ENCODE measurements at places on chromosomes 2 and 18.

DNA sequence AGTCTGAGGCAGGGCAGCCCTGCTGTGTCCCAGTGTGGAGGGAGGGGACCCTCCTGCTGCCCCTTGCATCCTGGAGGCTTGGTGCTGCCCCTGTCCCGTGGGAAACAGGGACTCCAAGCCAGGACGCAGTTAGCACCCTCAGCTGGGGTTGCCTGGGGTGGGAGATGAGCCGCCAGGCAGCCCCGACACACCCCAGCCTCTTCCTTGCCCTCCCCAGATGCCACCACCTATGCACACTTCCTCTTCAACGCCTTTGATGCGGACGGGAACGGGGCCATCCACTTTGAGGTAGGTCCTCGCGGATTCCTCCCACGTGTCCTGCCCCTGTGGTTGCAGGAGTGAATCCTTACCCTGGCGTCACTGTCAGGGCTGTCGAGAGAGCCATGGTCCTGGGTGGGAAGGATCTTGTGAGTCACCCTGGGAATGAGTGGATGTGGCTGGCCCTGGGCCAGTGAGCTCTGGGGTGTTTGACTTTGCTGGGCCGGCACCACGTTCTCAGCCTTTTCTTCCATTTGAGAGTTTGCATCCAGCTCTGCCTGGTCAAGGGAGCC, 27.5 kb upstream of the FAHD2A start:
- no peak for DNase-seq

DNA sequence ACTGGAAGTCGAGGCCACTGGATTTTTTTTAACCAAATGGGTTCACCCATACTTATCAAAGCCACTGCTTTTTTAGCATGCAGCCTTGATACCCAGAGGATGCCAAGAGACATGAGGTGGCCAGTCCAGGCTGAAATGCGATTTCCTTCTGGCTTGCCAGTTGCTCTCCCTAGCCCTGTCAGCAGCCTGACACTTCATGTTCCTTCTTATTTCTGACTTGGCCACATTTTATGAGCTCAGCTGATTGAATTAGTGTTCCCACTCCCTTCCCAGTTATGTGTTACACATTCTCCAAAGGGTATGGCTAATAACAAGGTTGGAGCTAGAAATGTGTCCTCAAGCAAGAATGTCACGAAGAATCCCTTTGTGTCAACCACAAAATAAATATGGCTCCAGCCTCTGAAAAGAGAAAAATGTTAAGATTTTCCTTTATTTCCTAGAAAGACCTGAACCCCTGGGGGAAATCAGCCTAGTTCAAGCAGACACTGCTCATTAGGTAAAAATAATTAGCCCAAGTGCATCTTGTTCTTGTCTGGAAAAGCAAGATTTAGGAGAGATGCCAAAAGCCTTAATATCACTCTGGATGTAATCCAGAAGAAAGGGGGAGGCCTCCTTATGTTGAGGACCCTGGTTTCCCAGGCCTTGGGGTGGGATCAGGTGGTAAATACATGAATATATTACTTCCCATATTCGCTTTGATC, 121.7 kb upstream of the TACR1 start:
- no peak for DNase-seq

DNA sequence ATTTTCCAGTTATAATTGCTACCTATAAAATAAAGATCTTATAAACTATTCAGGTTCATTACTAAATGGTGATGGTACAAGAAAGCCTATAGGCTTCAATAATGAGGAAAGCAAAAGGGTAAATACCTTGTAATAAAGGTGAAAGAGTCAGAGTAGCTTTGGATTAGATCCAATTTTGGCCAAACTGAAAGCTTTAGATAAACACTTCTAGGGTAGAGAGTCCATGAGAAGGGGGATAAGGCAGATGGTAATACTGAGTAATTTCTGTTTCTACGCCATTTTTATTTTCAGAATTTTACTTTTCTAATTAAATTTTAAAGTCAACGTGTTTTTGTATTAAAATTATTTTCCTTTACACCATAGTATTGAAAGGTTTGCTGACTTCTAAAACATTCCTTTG, 9.4 kb downstream of the CASP8 start:
- no peak for DNase-seq

DNA sequence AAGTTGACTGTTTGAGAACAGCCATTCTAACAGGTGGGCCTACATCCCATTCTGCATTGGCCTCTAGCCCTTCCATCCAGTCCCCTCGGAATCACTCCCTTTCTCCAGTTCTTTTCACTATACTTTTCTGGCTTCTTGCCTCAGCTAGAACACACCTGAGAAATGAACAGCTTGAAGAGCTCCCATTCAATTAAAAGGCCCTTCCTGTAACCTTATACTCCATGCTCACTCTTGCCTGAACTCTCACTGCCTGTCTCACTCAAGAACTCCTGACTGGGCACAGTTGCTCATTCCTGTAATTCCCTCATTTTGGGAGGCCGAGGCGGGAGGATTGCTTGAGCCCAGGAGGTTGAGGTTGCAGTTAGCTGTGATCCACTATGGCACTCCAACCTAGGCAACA, 23.6 kb downstream of the CHRNA1 start:
- no peak for DNase-seq

DNA sequence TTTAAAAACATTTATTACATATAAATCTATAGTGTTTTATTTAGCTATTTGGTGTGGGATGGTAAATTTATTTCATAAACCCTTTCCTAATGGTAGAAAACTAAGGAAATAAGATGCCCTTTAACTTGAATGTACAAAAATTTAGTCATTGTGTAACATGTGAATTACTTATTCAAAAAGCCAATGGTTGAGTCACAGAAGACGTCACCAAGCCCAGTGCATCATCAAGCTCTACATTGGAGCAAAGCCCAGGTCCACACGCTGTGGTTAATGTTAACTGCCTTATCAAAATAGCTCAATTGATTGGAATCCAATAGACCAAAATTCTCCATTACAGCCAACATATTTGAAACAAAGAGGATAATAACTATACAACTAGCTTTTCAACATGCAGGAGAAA, 145.5 kb upstream of the LYPD1 start:
- DNase-seq: no peak

- DNase-seq: no peak
Measured at GRCh38 chr2:223418604-223419199, 183.5 kb downstream of the SCG2 start.

DNA sequence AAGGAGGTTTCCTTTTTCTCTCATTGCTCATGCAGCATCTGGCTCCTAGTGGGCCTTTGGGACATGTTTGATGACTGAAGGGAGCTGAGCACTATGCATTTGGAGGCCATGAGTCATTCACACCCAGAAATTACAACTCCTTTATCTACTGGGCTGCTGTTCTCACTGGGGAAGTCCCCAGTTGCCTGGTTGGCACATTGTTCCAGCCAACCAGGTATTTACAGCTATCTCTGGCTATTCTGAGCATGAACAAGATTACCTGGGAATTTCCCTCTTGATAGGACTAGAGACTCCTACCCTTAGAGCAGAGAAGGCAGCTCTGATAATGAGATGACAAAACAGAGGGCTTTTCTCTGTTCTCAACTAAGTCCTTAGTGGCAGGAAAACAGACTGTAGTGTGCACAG, 206.5 kb downstream of the SETBP1 start:
- peak; percentile 43 for DNase-seq

GRCh38 chr2:76749858-76750257, 772.3 kb downstream of the LRRTM4 start:
- no peak for DNase-seq

GRCh38 chr2:141529659-141530058, 601.2 kb downstream of the LRP1B start:
- DNase-seq: no peak

GRCh38 chr2:156455361-156455975, 19.3 kb downstream of the GPD2 start:
- DNase-seq: no peak

GRCh38 chr18:45379903-45380302, 235.4 kb upstream of the SLC14A2 start:
- no peak for DNase-seq

- DNase-seq: peak; percentile 62
Measured at GRCh38 chr18:22322243-22322691, 95.4 kb downstream of the CTAGE1 start.

GRCh38 chr2:120206022-120206581, 17.1 kb downstream of the TMEM185B start:
- DNase-seq: no peak

DNA sequence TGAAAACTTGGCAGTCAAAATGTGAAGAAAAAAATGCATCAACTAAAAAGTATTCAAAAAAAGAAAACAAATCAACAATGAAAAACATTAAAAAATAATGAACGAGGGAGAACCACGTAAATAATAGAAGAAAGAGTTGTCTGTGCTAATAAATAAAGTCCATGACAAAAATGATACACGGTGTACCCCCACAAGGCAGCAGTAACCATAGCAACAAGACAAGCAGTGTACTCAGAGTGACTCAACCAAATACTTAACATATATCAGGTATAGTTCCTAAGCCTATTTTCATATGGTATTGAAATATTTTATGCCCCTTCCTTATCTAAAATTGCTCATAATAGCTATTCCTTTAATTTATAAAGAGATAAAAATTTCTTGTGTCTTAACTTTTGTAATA, 162.3 kb upstream of the TMEM200C start:
- no peak for DNase-seq

DNA sequence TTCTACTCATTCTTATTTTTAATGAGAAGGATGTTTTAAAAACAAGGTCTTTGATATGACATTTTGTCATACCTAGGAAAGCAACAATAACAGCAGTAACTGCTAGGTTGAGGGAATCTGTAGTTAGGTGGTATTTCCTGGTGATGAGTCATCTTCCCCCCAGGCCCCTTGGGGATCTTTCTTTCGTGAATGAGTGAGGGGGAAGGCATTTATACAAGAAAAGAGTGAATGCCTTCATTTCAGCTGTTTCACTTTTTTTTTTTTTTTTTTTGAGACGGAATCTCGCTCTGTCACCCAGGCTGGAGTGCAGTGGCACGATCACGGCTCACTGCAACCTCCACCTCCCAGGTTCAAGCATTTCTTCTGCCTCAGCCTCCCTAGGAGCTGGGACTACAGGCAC, 108.6 kb downstream of the MAP4K4 start:
- DNase-seq: peak; percentile 20

GRCh38 chr2:24830351-24830750, 37.1 kb downstream of the CENPO start:
- no peak for DNase-seq

- no peak for DNase-seq
Measured at GRCh38 chr2:159605441-159606178, 10.7 kb downstream of the BAZ2B start.

DNA sequence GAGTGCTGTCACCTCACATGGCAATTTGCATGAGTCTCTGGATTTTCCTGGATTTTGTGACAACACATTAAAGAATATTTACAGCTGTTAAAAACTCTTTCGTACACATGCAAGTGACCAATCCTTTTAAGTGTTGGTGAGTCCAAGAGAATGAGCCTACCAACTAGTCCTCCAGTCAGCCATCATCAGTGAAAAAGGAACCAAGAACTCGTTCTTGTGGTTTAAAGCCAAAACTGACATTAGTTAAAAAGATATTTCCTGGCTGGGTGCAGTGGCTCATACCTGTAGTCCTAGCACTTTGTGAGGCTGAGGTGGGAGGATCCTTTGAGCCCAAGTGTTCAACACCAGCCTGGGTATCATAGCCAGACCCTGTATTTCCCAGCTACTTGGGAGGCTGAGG, 215.4 kb upstream of the ITGA4 start:
- no peak for DNase-seq

DNA sequence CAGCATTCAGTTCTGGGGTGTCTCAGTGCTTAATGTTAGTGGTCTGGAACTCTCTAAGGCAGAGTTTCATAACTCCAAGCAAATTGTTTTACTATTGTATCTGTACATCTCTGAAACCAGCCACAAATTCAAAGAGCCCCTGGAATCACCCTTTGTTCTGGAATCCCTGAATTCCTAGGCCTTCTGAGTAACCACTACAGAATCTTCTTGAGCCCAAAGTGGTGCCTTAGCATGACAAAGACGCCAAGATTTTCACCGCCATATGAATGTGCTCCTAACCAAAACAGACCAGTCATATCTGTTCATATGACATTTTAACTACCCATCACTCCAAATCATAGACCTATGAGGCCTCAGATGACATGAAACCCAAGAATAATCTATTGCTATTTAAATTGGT, 668.1 kb downstream of the EPHA4 start:
- DNase-seq: no peak

GRCh38 chr2:182300608-182301007, 126.2 kb downstream of the PDE1A start:
- no peak for DNase-seq

DNA sequence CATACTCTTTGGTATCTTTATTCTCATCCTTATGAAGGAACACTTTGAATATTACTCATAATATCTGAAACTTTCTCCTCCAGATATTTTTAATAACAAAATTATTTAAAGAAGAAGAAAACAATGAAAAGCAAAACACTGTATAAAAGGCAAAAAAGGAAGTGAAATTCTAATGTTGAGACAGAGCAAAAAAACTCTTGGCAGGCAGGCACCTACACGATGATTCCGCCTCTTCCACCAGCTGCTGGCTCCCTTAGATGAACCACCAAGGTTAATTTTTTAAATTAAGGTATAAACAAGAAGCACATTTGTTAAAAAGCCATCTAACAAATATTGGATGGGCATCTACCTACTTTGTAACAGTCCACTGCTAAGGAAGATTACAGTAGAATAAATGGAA, 434.7 kb downstream of the EPHA4 start:
- no peak for DNase-seq

DNA sequence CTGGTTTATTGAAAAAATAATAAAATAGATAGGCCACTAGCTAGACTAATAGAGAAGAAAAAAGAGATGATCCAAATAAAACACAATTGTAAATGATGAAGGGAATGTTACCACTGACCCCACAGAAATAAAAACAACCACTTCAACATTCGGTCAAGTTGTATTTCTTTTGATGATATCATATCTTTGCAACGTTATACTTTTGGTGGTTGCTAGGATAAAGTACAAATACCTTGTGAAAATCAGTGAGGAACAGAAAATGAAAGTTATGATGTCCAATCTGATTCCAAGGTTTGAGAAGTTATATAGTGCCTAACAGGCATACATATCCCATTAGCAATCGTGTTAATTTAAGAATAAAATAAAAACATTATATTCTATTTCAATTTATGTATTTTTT, 6.6 kb upstream of the ASNSD1 start:
- DNase-seq: no peak

- peak; percentile 18 for DNase-seq
Measured at GRCh38 chr2:121297217-121297830, 12.3 kb upstream of the TFCP2L1 start.

- DNase-seq: peak; percentile 4
Measured at GRCh38 chr2:182240862-182241371, 185.9 kb downstream of the PDE1A start.

Data from CD14-positive monocyte (primary cell).